ENCODE measurements at places on chromosomes 12 and 14.
A peak's percentile ranks its signal among the peaks of the same experiment; 100 is the strongest.

DNA sequence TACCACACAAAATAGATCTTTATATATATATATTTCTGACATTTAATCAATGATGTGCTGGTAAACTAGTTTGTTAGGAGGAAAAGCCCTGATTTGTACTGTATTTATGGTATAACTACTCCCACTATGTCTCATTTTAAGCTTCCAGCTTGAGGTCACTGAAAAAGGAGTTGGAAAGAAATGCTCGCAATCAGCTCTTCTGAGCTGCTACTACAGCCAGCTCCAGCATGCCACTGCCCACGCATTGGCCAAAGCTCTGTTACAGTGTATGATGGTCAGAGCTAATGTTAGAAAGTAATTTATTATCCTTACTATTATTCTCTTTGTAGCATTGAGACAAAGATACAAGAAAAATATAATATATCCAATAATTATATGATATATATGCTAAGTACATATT is 55.0 kb upstream of the PCED1B start:
- no peak for DNase-seq

GRCh38 chr14:92719421-92719820 is 29.0 kb downstream of the LGMN start:
- DNase-seq = no peak

- peak; percentile 56 for DNase-seq
Observed at GRCh38 chr12:8594072-8594471, 18.6 kb downstream of the AICDA start.

DNA sequence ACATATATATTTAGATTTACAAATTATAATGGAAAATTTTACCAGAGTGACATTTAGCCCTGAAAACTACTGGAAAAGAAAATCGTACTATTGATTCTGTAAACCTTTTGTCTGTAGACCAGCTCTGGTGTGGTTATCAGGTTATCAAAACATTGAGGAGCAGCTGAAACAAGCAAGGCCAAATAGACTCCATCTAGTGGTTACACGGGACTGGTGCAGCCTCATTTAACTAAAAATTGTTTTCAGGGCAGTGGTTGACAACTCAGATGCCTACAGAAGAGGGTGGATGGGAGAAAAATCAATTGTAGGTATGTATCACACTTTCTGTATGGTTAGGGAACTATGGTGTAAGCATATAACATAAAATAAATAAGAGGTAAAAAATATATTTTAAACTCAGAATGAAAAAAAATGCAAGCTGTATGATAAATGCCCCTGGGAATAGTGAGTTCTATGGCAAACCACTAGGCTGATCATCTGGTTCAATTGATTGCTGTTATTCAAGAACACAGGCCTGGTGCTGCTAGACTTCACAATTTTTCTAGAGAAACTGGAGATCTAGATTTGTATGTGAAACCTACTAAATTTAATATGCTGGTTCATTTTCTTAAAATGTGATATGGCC is 51.2 kb downstream of the ACSS3 start:
- peak; percentile 80 for DNase-seq

DNA sequence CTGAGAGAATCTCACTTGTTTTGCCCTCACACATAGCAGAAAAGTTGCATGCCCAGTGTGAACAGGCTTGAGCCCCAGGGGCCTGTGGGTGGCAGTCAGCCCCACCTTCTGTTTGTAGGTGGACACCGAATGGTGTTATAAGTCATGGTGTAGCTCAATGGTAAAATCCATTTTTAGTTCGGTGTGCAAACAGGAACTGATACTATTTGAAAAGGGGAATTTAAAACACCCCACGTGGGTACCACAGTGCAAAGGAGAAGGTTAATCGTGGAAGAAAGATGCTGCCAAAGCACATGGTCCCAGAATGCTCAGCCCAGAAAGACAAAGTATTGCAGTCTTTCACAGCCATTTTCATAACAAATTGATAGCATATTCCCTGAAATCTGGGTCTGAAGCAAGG is 71.8 kb upstream of the GZMB start:
- no peak for DNase-seq

GRCh38 chr14:68162887-68163286 is 343.3 kb downstream of the RAD51B start:
- no peak for DNase-seq

- no peak for DNase-seq
Observed at GRCh38 chr14:59195912-59196311, 7.4 kb downstream of the DAAM1 start.

- peak; percentile 97 for DNase-seq
Observed at GRCh38 chr12:121513464-121514183, 67.2 kb downstream of the KDM2B start.

- DNase-seq = peak; percentile 95
Observed at GRCh38 chr14:104639885-104640548, 35.4 kb upstream of the TMEM179 start.

DNA sequence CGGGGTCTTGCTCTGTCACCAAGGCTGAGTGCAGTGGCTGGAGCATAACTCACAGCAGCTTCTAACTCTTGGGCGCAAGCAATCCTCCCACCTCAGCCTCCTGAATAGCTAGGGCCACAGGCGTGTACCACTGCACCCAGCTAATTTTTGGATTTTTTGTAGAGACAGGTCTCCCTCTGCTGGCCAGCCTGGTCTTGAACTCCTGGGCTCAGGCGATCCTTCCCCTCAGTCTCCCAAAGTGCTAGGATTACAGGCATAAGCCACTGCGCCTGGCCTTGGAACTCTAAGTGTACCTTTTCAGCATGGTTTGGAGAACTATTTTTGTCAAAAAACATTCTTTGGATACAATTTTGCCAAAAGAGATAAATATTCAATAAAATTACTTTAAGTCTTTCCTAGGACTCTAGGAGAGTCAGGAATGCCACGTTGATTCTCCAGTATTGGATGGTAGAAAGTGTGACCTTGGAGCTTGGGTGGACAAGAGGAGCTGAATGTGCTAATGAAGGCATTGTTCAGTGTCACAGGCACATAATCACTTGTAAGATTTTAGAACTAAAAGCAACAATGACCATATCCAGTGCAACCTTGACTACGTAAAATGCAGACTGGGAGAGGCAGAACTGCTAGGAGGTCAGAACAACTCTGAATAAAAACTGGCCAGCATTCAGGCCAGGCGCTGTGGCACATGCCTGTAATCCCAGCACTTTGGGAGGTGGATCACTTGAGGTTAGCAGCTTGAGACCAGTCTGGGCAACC is 2.8 kb downstream of the SRSF9 start:
- peak; percentile 91 for DNase-seq

DNA sequence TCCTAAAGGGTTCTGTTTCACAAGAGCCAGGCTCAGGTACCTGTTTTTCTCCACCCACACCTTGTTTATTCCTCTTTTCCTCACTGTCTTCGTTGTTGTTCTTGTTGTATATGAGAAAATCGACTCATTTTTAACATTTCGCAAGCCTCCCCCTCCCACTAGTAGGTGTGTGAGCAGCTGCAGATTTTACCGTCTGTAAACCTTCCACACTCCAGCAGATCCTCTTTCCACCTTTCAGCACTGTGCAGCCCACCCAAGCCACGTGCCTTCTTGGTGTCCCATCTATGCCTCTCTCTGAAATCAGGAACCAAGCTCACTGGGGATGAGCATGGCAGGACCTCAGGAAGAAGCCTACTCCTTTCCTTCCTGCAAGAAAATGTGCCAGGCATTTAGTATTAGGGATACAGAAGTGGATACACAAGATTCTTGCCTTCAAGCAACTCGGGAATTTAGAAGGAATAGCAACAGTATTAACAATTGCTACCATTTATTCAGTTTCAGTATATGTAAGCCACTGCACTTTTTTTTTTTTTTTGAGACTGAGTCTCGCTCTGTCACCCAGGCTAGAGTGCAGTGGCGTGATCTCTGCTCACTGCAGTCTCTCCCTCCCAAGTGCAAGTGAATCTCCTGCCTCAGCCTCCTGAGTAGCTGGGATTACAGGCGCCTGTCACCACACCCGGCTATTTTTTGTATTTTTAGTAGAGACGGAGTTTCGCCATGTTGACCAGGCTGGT is 113.6 kb downstream of the CHST11 start:
- DNase-seq = no peak

DNA sequence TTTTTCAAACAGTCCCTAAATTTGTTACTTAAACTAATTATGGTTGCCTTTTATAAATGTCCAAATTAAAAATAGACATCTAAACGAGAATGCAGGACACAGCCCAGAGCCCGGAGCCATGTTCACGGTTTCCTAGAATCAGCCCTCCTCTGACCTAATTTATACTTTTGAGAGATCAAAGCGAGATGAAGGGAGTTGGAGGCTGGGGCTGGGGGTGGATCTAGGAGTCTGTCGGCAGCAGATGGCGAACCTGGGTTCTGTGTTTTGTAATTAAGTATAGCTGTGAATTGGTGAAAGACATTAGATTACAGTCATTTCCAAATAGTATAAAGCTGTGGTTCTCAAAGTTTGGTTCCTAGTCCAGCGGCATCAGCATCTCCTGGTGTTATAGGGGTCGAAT is 210.1 kb downstream of the SLC41A2 start:
- DNase-seq = peak; percentile 41

GRCh38 chr12:62305778-62306177 is 45.6 kb downstream of the USP15 start:
- DNase-seq = no peak

- no peak for DNase-seq
Observed at GRCh38 chr14:76456891-76457586, 81.1 kb downstream of the ESRRB start.

DNA sequence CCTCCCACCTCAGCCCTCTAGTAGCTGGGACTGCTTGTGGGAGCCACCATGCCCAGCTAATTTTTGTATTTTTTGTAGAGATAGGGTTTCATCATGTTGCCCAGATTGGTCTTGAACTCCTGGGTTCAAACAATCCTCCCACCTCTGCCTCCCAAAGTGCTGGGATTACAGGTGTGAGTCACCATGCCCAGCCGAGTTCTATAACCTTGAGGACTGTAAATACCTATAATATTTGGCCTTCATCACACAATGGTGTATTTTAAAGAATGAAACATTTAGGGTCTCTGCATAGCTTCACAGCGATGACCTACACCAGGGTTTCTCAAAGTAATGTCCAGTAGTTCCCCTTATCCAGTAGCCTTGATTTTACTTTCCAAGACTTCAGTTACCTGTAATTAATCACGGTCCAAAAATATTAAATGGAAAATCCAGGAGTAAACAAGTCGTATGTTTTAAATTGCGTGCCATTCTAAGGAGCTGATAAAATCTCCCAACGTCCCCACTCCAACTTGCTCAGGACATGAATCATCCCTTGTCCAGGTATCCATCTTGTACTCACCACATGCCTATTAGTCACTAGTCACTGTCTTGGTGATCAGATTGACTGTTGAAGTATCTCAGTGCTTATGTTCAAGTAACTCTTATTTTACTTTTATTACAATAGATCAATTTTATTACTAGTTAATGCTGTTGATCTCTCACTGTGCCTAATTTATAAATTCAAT is 368.2 kb downstream of the BTG1 start:
- DNase-seq = no peak

DNA sequence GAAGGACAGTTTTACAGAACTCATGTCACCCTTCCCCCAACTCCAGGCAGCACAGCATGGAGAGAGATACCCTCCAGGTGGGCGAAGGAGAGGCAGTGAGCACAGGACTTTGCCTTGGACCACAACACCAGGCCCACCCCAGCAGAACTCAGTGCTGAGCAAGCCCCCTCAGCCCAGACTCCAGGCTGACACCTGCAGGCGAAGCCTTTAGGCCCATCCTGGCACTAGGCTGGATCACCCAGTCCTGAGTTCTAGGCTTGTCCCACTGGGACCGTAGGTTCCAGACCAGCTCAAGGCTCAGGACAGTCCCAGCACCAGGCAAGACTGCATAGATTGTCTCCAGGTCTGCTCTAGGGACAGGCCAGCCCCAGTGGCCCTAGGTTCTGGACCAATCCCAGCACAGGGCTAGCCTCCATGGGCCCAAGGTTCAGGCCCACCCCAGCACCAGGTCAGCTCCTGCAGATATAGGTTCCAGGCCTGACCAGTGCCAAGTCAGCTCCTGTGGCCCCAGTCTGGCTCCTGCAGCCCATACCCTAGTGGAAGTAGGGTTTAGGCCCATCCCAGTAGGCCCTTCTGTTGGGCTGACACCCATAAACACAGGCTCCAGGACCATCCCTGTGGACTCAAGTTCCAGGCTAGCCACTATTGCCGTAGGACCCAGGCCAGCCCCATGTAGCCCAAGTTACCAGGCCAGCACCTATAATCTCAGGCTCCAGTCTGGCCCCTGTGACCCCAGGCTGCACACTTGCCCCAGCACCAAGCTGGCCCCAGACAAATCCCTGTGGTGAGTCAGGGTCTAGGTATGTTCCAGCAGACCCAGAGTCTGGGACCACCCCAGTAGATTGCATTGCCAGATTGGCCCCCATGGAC is 9.4 kb downstream of the WASHC3 start:
- peak; percentile 62 for DNase-seq

DNA sequence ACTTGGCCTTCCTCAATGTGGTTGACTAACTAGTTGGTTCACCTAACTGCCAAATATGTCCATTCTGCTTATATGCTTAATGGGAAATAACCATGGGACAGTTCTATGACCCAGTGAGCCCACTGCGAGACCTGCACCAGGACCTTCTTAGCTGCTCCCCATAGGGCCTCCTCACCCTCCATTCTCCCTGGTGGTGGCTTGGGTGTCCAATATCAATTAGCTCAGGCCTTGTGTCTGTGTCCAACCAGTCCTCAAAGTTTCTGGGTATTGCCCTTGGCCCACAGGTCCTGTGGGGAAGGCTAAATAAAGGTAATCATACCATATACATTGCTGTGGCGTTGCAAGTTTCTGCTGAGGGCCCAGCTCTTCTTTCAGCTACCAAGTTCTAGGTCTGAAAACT is 228.2 kb downstream of the PCNX1 start:
- peak; percentile 4 for DNase-seq

GRCh38 chr12:112183141-112184021 is 58.0 kb downstream of the TRAFD1 start:
- peak; percentile 66 for DNase-seq

DNA sequence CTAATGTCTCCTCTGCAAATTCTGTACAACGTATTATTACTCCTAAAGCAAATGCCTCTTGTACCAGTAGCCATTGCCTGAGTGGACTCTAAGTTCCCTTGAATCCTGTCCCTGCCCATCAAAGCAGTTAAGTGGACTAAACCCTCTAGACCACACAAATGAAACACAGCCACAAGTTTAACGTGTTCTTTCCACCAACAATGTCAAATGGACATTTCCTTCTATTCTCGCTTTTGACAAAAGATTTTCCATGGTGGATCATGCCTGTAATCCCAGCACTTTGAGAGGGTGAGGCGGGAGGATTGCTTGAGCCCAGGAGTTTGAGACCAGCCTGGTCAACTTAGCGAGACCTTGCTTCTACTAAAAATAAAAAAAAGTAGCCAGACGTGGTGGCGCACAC is 15.9 kb downstream of the CCDC88C start:
- no peak for DNase-seq

DNA sequence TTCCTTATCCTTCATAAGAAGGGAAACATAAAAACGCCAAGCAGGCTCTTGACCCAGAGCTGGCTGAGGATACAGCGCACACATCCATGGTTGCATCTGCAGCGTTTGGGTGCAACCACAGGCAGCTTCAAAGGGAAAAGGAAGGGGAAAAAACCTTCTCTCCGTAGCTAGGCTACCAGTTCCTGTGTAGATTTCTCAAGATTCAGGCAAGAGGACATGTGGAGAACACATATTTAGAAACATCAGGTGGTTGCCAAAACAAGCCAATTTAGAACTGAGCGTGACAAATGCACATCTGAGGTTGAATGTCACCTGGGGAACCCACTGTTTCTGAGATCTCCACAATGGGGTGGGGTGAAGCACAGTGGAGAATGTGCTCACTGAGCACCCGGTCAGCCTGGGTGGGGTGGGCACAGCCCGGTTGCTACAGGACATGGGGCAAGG is 78.3 kb upstream of the BDKRB2 start:
- DNase-seq = no peak

- DNase-seq = peak; percentile 51
Observed at GRCh38 chr12:104695453-104696148, 238.9 kb downstream of the CHST11 start.

Measured in endodermal cell (in vitro differentiated cells).